Stimulated activated CD8-positive, alpha-beta memory T cell treated with anti-CD3 and anti-CD28 coated beads, Interleukin-7, amount 100 ng/mL, for 24 hours (primary cell): ENCODE measurements at places on chromosomes 3 and 15.

GRCh38 chr15:98025237-98025636, 64.7 kb downstream of the ARRDC4 start:
- no peak for DNase-seq

DNA sequence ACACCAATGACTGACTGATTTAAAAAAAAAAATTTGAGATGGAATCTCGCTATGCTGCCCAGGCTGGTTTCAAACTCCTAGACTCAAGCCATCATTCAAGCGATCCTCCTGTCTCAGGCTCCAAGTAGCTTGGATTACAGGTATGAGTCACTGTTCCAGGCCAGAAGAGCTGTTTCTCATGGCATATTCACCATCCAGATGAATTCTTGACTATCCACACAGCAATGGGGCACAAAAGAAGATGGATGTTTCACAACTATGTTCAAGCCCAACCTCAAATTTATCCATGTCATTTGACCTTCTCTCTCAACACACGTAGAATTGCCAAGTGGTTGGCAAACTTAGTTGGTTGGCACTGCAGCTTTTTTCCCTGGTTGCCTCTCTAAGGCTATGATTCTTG, 40.6 kb downstream of the PRICKLE2 start:
- DNase-seq: no peak

GRCh38 chr3:45409921-45410320, 21.5 kb downstream of the LARS2 start:
- DNase-seq: no peak

- no peak for DNase-seq
Observed at GRCh38 chr3:139732729-139733128, 55.0 kb upstream of the NMNAT3 start.

GRCh38 chr15:97383516-97383915, 577.0 kb upstream of the ARRDC4 start:
- no peak for DNase-seq

DNA sequence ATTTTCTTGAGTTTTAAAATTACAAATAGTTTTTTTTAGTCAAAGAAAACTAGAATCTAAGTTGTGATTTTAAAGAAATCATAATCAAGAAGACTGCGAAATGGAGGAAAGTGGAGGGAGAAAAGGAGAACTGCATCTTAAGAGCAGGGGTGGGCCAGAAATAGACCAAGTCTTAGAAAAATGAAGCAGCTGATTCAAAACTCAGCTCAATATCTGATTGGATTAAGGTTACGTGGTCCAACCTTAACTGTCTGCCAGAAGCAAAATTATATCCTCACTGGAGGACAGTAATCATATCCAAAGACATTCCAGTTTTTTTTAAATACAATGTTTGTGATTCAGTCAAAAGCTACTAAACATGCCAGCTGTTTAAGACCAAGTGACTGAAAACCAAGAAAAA, 41.4 kb downstream of the CHSY1 start:
- no peak for DNase-seq

- DNase-seq: no peak
Observed at GRCh38 chr3:169591983-169592644, 71.4 kb downstream of the MECOM start.

DNA sequence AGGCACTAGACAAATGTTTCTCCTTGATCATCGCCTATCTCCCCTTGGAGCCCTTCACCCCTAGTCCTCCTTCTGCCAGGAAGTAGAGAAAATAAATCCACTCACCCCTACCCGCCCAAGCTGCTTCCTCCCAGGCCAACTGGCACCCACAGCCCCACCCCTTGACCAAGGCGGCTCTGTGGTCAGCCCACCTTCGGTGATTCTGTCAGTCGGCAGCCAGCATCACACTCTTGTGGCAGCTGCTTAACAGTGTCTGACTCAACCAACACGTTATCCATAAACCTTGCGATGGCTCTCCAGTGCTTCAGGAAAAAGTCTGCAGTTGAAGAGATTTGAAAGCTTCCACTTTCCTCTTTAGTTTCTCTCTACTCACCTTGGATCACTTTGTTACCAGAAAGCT, 7.6 kb downstream of the SHF start:
- DNase-seq: no peak

DNA sequence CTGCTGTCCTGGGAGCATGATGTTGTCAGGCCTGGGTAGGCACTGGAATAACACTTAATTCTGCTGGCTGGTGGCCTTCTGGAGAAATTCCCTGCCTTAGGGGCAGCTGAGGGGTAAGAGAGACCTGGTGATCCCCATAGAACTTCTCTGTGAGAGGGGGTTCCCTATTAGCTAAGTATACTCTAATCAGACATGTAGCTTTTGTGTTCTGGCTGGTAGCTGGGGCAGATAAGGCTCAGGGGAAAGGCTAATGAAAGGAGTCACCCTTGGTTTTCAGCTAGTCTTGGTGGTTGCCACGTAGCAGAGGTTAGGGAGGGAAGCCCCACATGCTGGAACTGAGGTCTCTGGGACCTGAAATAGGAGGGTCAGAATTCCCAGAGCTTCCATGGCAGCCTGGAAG, 952 bp upstream of the HDDC3 start:
- no peak for DNase-seq

DNA sequence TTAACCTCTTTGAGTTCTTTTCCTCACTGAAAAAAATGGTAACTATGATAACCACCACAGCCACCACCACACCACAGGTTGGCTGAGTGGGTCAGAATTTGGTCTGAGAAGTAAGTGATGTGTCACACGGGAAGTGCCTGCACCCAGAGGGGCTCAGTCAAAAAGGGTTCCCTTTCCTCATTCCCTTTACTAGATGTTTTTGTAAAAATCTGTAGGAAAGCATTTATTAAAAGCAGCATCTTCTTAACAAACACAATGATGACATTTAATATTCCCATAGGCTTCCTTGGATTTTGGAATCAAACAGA, 23.2 kb downstream of the CFAP92 start:
- no peak for DNase-seq

DNA sequence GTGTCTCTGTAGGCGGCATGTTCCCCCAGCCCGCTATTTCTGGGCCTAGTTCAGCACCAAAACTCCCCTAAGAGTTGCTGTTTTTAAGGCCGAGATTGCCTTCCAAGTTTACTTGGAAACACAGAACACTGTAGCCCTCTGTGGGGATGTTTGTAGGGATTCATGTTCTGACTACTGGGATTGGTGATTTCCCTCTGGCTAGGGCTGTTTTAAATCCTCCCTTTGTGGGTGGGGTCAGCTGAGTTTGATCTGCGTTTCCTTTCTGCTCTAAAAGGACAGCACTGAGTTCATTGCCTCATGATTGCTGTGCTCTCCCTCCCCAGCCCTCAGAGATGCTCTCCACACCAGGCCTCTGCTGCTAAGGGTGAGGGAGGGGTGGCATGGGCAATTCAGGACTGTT, 640.6 kb upstream of the DPPA4 start:
- DNase-seq: no peak

DNA sequence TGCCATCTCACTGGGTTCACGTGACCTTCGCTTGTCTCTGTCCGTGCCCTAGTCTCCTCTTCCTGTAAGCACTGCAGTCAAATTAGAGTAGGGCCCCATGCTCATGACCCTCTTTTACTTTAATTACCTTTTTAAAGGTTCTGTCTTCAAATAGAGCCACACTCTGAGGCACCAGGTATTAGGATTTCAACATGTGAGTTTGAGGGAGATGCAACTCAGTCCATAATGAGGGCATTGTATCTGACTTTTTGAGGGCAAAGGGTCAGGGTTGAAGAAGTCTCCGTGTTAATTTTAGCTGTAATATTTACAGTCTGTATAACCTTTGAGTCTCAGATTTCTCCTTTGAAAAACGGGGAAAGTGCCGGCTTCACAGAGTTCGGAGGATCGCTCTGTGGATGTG, 82.9 kb downstream of the CHRNA7 start:
- no peak for DNase-seq

DNA sequence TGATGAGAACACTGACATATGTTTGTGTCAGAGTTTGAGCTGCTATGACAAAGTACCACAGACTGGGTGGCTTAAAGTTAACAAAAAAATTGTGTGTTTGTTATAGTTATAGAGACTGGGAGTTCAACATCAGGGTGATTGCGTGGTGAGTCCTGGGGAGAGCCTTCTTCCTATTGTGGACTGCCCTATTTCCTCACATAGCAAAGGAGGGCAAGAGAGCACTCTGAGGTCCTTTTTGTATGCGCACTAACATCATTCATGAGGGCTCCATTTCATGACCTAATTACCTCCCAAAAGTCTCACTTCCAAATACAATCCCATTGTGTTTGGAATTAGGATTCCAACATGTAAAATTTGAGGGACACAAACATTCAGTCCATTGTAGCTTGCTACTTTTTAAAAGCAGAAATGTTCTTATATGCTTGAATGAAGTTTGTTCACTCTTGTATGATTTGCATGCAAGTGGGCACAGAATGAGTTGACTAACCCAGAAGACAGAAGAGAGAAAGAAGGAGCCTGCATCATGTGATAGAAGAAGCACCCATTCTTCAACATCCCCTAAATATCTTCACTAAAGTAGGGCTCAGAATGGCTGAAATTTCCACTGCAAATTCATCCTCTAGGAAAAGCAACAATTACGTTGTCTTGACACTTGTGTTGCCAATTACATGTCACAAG, 18.9 kb upstream of the ALCAM start:
- no peak for DNase-seq
